Lung (tissue), 17 donors: ENCODE measurements at places on chromosomes 12 and 14. TPM values are rescaled to one million over a fixed set of nuclear protein-coding genes. Genes with fewer than 3 reads are reported as not detected.

GRCh38 chr12:91506452-91506851 is 323.8 kb upstream of the DCN start:
- no peak for DNase-seq

GRCh38 chr14:88249266-88249665 is 73.8 kb downstream of the KCNK10 start:
- no peak for DNase-seq

GRCh38 chr12:62256408-62257096 is 3.7 kb upstream of the USP15 start:
- peak; percentile 5 for DNase-seq

GRCh38 chr14:66487164-66487563 is 993 bp downstream of the CCDC196 start:
- no peak for DNase-seq

DNA sequence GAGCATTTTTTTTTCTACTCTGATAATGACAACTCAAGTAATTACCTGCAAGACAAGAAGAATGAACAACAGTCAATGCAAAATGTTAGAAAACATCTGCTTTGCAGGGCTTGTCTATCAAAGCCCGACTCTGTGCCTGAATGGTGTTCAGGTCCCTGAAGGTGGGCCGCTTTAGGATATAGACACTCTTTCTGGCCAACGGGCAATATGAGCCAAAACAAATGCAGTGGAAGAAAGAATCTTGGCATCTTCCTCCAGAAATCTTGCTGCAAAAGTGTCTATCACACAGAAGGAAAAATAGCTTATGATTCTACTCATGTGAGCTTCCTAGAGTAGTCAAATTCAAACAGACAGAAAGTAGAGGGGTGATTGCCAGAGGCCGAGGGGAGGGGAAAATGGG is 32.7 kb downstream of the FOS start:
- peak; percentile 61 for DNase-seq

GRCh38 chr14:29220566-29220965 is 454.0 kb downstream of the FOXG1 start:
- DNase-seq = no peak

CCDC197 gene
- not detected for total RNA-seq

KLRC2 gene
- total RNA-seq = 0.71 TPM

RDH12 gene
- not detected for total RNA-seq
